ENCODE measurements at places on chromosomes 16 and 17.

GRCh38 chr16:46882304-46882939 lies 1.7 kb upstream of the GPT2 start:
- no peak for DNase-seq

- DNase-seq = no peak
Observed at GRCh38 chr16:30736995-30737793, 11.0 kb upstream of the PHKG2 start.

- DNase-seq = no peak
Observed at GRCh38 chr17:59154292-59154720, 680 bp downstream of the SKA2 start.

- DNase-seq = no peak
Observed at GRCh38 chr16:61146429-61146828, 889.8 kb downstream of the CDH8 start.

DNA sequence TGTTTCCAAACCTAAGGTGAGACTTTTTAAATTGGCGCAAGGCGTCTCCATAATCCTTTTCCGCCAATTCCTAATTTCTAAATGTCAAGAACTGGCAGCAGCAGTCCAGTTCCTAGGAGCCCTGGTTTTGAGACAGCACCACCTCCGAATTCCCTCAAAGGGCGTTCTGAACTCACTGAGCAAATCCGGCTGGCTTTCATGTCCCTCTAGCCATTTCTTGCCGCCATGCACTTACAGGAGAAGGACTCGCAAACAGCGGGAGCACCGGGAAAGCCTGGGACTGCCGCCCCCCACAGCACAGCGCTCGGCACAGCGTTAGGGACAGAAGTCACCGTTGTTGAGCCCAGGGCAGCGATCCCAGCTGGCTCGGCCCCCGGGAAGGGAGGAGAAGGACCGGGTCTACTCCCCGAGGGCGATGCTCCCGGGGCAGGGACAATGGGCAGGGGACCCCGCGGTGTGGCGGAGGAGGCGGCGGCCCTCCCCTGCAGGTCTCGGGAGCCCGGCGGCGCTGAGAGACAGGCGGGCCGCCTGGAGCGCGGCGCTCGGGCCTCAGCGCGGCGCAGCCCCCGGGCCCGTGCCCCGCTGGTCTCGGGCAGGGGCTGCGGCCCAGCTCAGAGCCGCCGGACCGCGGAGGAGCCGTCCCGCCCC lies 545 bp downstream of the ARHGAP17 start:
- no peak for DNase-seq

- DNase-seq = no peak
Observed at GRCh38 chr16:27862953-27863352, 200.6 kb downstream of the GSG1L start.

DNA sequence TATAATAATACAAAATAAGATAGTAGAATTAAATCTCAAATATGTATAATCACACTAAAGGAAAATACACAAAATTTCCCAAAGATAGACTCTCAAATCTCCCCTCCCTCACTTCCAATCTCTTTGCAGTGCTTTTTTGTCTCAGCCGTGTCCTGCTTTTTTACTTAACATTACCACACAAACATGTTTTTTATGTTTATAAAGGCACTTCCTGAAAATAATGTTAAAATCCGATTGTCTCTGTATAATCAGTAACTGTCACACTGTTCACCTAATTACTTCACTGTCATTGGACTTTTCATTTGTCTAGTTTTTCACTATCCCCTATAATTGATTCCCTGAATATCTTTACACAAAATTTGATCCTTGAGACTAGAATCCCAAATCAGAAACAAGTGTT lies 38.2 kb upstream of the ALDH3A2 start:
- DNase-seq = no peak

DNA sequence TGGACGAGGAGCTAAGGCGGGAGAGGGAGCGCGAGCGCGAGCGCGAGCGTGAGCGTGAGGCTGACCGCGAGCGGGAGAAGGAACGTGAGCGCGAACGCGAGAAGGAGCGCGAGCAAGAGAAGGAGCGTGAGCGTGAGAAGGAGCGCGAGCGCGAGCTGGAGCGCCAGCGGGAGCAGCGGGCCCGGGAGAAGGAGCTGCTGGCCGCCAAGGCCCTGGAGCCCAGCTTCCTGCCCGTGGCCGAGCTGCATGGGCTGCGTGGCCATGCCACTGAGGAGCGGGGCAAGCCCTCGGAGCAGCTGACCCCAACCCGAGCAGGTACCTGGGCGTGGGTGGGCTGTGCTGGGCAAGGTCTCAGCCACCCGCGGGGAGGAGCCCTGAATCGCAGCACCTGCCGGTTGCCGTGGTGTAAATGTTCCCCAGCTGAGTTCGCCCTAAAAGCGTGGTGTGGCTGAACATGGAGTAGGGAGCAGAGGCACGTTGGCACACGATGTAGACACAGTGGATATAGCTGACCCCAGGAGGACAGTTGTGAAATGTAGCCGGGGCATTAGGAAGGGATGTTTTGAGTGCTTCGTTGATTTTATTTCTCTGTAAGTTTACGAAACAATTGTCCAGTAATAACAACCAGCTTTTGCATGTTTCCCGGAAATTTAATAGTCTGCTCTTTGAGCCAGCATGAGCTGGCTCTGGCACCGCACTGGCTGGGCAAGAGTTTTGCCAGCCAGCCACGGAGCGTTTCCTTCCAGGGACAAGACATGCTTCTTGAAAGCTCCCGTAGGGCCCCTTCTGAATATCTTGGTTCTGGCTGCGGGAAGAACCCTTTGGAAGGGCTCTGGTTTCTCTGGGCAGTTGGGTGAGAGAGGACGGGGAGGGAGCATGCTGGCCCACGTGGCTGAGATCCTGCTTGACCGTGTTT lies 32.1 kb downstream of the GINS2 start:
- DNase-seq = no peak

DNA sequence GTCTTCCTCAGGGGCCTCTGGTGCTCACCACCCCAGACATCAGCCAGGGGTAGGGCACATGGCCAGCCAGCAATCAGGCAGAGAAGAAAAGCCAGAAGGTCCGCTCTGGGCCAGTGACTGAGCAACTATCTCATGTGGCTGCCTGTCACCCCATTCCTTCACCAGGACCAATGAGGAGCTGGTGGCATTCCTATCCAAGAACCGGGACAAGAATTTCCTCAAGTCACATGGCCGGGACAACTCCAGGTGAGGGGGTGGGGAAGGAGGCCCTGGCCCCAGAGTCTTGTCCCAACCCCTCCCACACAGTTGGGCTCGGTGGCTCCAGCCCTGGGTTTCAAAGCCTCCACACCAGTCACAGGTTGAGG lies 9.4 kb downstream of the XYLT2 start:
- no peak for DNase-seq

- peak; percentile 85 for DNase-seq
Observed at GRCh38 chr16:84881702-84882521, 62.1 kb downstream of the CRISPLD2 start.

- no peak for DNase-seq
Observed at GRCh38 chr17:76824093-76824492, 44.1 kb upstream of the MGAT5B start.

DNA sequence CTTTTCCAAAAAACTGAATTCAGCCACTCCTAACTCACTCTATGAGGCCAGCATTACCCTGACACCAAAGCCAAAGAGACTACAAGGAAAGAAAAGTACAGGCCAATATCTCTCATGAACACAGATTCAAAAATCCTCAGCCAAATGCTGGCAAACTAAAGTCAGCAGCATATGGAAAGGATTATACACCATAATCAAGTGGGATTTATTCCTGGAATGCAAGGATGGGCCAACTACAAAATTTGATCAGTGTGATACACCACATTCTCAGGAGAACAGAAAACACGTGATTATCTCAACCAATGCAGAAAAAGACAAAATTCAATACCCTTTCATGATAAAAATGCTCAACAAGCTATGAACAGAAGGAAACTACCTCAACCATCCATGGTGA lies 7.7 kb upstream of the AATK start:
- DNase-seq = no peak

GRCh38 chr16:72164691-72165090 lies 7.3 kb downstream of the PMFBP1 start:
- DNase-seq = no peak

DNA sequence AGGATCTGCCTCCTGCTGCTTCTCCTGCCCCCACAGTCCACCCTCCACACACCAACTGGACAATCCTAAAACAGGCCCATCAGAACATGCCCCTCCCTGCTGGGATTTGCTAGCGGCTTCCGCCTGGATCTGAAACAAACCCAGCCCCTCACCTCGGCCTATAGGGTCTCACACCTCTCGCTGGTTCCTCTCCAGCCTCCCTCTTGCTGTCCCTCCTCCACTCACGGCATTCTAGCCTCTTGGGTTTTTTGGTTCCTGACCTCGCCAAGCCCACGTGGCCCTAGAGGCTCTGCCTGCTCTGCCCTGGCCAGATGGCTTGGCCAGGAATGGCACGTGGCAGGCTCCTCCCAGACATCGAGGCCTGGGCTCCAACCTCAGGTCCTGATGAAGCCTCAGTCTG lies 15.7 kb upstream of the MTSS2 start:
- DNase-seq = no peak

GRCh38 chr16:77443357-77444146 lies 8.7 kb upstream of the ADAMTS18 start:
- no peak for DNase-seq

GRCh38 chr17:18963126-18964017 lies 11.4 kb downstream of the SLC5A10 start:
- no peak for DNase-seq

DNA sequence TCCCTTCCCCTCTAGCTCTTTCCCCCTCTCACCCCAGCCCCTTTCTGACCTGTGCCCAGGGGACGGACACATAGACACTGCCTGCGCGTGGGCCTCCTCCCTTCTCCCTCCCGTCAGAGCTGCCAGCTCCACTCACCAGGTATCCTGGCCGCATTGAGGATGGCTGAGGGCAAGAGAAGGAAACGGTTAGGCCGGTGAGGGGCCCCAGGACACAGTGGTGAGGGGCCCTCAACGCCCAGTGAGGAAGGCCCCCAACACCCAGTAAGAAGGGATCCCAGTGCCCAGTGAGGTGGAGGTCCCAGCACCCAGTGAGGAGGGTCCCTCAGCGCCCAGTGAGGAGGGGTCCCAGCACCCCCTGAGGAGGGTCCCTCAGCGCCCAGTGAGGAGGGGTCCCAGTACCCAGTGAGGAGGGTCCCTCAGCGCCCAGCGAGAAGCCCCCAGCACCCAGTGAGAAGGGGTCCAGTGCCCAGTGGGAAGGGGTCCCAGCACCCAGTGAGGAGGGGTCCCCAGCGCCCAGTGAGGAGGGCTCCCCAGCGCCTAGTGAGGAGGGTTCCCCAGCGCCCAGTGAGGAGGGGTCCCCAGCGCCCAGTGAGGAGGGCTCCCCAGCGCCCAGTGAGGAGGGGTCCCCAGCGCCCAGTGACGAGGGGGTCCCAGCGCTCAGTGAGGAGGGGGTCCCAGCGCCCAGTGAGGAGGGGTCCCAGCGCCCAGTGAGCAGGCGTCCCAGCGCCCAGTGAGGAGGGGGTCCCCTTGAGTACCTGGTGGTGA lies 1.1 kb downstream of the PRSS22 start:
- DNase-seq = no peak

DNA sequence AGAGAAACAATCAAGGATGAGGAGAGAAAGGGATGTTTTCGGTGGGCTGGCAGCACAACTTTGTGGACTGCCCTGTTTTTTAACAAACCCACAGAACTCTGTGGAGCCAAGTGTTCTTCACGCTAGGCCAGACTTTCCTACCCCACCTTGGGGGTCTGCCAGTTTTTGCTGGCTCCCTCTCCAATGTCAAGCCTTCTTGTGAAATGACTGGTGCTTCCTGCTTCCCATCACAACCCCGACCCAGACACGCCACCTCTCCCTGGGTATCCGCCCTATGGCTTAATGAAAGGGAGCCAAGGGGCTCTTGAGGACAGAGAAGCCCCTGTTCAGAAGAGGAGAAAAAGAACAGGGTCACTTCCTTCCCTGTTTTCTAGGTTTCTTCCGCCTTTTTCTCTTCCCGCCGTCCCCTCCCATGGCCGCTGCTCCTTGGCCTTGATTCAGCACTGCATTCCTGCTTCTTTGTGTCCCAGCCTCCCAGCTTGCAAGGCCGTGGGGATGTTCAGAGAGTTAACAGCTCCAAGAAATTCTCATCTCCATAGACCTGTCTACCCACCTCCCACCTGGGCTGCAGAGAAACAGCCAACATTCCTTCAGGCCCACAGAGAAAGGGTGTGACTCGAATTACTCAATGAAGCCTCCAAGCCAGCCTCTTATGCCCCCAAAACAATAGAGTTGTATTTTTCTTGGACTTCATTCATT lies 16.5 kb upstream of the SOX9 start:
- DNase-seq = no peak

DNA sequence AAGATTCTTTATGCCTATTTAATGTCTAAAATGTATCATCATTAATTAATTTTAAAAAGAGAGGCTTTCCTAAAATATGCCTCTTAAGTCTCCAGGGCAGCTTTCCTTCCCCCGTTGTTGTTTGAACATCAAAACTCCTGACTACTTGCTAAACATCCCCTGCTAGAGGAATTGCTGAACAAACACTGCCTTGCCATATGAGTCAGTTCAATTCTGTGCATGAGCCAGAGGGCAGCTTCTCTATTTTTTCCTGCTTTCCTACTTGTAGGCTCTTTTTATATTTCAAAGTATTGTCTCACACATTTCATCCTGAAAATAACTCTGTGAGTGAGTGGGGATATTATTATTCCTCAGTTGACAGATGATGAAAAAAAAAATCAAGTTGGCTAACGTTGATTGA lies 143.4 kb downstream of the HS3ST4 start:
- DNase-seq = no peak

- no peak for DNase-seq
Observed at GRCh38 chr16:76193906-76194615, 83.1 kb upstream of the CNTNAP4 start.

GRCh38 chr17:19368229-19368628 lies 5.7 kb upstream of the B9D1 start:
- no peak for DNase-seq

DNA sequence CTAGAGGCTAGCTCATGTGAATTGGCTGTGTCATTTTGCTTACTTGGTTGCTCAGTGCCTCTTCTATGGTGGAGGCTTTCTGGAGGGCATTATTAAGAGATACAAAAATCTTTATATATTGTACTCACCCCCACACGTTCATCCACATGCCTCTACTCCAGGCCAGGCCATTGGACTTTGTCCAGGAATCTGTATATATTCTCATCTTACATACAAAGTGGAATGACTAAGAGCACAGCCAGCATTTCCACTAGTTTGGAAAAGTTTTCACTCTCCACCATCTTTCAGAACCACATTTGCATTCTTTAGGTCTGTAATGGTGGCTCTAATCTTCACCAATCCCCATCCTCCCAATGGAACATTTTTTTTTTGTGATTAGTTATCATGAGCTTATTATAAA lies 4.8 kb upstream of the GLG1 start:
- peak; percentile 83 for DNase-seq

- no peak for DNase-seq
Observed at GRCh38 chr16:55836158-55836611, 3.3 kb upstream of the CES1 start.

- DNase-seq = no peak
Observed at GRCh38 chr17:6066183-6066948, 3.8 kb upstream of the WSCD1 start.

DNA sequence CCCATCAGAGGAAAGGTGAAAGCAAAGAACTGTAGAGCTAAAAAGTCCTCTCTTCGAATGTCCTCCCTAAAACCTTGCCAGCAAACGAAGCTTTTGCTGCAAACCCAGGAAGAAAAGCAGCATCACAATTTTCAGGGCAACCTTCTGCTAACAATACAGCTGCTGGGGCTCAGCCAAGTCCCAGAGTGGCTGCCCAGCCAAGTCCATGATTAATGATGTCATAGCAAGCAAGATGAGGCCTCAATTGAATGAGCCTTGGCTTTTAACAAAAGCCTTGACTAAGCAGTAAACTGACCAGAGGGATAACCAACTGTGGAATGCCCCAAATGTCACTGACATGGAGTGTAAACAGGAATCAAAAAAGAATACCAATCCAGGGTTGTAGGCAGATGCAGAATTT lies 342.7 kb downstream of the PMP22 start:
- no peak for DNase-seq

Data from AG04450 (cell line).